Activated naive CD8-positive, alpha-beta T cell treated with anti-CD3 and anti-CD28 coated beads, Interleukin-2, amount 50 U/mL, for 24 hours (primary cell): ENCODE measurements at places on chromosomes 2 and 18.
A peak's percentile ranks its signal among the peaks of the same experiment; 100 is the strongest.

DNA sequence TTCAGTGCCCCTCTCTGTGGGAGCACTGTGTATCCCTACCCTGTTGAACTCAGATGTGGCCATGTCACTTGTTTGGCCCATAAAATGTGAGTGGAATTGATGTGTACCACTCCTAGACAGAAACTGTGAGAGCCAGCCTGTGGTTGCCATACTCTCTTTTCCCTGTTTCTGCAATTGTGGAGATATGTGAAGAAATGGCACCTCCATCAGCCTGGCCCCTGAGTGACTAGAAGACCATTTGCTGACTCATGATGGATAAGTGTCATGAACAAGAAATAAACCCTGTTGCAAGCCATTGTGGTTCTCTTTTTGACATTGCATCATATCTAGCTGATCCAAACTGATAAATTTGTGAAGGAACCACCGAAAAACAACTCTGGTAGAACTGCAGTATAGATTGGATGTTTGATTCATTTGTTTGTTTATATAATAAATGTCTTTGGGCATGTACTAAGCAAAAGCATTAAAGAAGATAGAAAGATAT is 214.5 kb upstream of the FBXO11 start:
- no peak for DNase-seq

DNA sequence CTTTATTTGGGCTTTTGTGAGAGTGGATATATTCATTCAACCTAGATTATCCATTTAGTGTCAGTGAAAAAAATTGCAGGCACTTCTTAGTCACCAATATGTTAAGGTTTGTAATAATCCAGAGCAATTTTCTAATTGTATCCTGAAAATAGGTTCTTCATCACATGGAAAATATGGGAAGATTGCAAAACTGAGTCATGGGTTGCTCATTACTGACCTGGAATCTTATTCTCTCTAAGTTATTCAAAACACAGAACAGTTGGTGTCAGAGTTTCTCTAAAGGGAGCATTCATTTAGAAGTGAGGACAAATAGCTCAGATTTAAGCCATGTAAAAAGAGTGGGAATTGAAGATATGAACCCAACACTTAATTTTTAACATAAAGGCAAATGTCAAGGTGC is 181.3 kb downstream of the IKZF2 start:
- DNase-seq = no peak

GRCh38 chr18:68233018-68233417 is 481.9 kb downstream of the TMX3 start:
- DNase-seq = no peak

- no peak for DNase-seq
Measured at GRCh38 chr2:135874777-135875365, 1.4 kb downstream of the MCM6 start.

DNA sequence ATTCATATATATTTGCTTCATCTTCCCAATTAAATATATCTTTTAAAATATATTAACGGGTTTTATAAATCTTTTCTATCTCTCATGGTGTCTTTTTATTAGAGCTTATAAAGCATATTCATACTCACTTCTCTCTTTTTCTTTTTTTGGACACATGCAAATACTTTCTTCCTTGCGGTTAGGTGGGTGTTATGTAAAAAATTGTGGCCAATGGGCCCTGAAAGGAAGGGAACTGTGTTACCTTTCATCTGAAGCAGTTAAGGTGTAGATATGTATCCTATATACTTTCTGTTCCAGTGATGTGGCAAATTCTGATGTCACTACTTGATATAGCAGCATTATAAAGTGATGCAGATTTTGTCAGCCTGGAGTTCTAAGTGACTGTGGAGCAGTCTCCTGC is 714.5 kb downstream of the PLCL1 start:
- no peak for DNase-seq

DNA sequence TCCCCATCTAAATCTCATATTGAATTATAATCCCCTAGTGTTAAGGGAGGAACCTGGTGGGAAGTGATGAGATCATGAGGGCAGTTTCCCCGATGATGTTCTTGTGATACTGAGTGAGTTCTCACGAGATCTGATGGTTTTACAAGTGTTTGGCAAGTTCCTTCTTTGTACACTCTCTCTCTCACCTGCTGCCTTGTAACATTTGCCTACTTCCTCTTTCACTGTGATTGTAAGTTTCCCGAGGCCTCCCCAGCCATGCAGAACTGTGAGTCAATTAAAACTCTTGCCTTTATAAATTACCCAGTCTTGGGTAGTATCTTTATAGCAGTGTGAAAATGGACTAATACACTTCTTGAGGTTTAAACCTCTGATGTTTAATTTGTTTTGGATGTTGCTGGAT is 177.5 kb downstream of the CD8B2 start:
- no peak for DNase-seq

GRCh38 chr18:25614168-25614567 is 262.2 kb upstream of the ZNF521 start:
- no peak for DNase-seq

GRCh38 chr2:240576036-240576435 is 7.8 kb downstream of the RNPEPL1 start:
- no peak for DNase-seq

GRCh38 chr2:233437439-233437955 is 83.2 kb downstream of the DGKD start:
- DNase-seq = no peak

GRCh38 chr2:104834431-104835153 is 19.3 kb upstream of the POU3F3 start:
- DNase-seq = no peak

DNA sequence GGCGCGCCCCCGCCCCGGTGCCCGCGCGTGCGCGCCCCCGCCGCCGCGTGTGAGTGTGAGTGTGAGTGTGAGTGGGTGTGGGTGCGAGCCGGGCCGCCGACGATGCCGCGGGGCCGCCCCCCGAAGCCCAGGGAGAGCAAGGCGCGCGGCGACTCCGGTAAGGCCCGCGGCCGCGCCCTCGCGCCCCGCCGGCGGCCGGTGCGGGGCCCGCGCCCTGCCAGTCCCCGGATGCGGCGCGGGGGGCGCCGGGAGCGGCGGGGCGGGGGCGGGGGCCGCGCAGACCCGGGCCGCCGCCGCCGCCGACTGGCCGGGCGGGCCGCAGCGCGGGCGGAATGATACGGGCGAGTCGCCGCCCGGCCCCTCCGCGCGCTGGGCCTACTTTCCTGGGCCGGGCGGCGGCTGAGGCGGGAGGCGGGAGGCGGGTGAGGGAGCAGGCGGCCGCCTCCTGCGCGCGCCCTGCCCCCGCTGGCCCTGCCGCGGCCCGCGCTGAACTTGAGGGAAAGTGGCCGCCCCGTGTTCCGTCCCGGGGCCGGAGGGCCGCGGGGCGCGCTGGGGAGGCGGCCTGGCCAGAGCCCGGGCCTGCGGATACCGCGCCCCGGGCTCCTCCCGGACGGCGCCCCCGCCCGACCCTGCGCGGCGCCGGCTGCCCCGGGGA is at the start of gene ZNF236:
TSS of gene ZNF236 (plus strand) at position 52 of the 655 bp plus-strand sequence. CDS start at position 103, 51 bp downstream.
- DNase-seq = peak; percentile 70

- no peak for DNase-seq
Measured at GRCh38 chr18:25533218-25533617, 181.3 kb upstream of the ZNF521 start.

- no peak for DNase-seq
Measured at GRCh38 chr2:207162316-207162715, 3.4 kb downstream of the KLF7 start.

DNA sequence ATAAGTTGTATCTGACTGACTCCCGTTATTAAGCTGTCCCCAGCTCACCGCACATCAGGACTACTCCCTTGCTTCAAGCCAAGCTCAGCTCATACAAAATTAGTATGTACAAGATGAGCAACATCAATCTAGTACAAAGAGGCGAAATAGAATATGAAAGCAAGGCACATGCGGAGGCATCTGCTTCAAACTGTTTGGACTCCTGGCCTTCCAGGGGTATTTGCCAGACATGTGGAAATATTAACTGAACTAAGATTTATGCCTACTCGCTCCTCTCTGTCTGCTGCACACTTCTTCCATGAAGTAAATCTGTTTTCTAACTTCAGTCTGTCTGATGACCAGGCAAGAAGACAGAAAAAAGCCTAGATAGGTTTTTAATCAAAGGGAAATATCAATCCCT is 499.8 kb downstream of the PID1 start:
- no peak for DNase-seq

- DNase-seq = no peak
Measured at GRCh38 chr2:226845386-226846116, 9.7 kb downstream of the RHBDD1 start.

GRCh38 chr18:28706397-28706796 is 529.5 kb upstream of the CDH2 start:
- no peak for DNase-seq

DNA sequence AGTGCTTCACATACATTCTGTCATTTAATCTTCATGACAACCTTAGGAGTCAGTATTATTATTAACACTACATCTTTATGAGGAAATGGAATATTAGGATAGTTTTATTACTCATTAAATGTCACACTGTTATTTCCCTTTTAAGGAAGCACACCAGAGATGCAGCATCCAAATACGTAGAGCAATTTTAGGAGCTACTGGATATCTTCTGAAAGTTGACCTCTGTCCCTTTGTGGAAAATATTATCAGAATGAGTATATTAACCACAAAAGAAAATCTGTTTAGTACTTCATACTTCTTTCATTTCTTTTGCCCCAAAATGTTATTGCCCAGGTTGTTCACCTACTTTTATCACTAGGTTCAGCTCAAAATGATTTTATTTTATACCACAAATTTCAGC is 72.9 kb upstream of the APCDD1 start:
- DNase-seq = no peak

- no peak for DNase-seq
Measured at GRCh38 chr2:216732334-216732733, 37.0 kb upstream of the IGFBP5 start.

GRCh38 chr2:186205254-186205911 is 280.7 kb upstream of the ZC3H15 start:
- no peak for DNase-seq

- DNase-seq = no peak
Measured at GRCh38 chr2:199875400-199875799, 24.4 kb upstream of the FTCDNL1 start.

DNA sequence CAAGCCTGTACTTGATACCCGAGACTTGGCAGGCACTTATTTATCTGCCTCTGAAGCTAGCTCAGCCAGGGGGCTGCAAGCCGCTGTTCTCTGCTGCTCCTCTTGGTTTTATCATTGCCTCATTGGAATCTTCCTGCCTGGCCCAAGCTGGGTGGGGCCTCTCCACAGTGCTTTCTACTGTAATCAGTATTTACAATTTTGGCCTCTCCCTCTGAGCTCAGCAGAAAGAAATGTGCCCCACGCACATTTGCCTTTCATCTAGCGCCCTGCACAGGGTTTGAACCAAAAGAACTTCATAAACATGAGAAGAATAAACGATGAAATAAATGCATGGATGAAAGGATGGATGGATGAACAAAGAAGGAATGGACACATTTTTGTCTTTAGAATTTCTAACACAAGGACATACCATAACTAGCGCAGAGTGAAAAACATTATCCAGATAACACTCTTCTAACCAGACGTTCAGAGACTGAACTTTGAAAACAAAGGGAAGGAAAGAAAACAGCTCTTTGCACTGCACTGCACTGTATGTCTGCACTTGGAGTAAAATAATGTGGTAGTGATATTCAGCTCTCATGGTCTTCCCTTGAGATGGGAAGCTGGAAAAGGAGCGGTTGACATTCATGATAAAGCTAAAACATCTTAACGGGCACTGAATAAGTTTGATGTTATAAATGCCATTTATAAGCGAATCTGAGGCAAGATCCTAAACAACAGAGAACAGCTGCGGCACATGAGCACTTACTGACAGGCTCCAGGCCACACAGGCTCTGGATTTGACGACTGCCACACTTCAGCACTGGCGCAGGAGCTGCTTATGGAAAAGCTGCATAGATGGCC is 86.8 kb upstream of the SP3 start:
- DNase-seq = no peak

DNA sequence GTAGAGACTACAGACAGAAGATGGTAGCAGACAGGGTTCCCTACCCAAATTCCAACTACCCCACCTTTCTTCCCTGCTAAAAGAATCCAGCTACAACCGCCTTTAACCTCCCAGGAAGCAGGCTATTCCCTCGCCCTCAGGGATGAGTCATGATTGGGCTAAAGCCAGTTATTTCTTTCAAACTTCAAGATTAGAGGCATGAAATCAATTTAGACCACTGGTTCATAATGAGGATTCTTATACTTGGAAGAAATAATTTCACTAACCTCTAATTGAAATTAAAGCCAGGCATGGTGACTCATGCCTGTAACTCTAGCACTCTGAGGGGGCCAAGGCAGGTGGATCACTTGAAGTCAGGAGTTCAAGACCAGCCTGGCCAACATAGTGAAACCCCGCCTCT is 20.0 kb downstream of the TRIP12 start:
- no peak for DNase-seq

DNA sequence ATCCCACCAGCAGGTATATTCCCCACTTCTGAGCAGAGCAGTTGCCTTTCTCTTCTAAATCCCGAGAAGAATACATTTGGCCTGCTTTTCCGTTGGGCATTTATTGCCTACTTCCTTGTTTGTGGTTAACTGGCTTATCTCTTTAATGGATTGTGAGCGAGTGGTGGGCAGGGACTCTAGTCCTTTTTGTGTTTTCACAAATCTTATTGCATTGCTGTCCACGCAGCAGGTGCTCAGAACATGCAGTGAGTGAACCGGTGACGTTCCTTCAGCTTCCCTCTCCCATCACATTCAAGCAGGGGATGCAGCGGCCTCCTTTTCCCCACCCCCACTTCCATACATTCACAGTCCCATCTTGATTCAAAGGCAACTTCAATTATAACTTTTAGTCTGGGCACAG is 28.9 kb upstream of the GAREM2 start:
- DNase-seq = no peak

GRCh38 chr2:49770919-49771318 is 616.6 kb upstream of the FSHR start:
- no peak for DNase-seq

- no peak for DNase-seq
Measured at GRCh38 chr2:173232956-173233744, 121.5 kb upstream of the CDCA7 start.

DNA sequence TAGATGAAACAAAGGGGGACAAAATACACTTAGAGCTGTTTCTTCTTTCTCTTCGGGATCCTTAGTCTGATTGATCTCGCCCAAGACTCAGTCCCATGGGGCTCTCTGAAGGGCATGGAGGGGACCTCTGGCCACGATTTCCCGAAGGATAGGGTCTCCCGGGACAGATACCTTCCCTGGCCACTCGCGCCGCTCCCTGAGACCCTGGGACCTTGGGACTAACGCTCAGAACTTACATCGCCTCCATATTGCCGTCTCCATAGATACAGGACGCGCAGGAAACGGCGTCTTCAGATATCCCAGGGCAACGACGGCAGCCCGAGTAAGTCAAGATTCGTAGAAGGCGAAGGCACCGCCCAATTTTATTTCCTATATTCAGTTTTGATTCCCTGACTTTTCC is at the start of gene CFAP65:
TSS of gene CFAP65 (minus strand) at position 265 of the 400 bp plus-strand sequence. CDS start 2,468 bp downstream, outside the sequence.
- peak; percentile 34 for DNase-seq

GRCh38 chr2:138087751-138088593 is 123.7 kb downstream of the HNMT start:
- no peak for DNase-seq

DNA sequence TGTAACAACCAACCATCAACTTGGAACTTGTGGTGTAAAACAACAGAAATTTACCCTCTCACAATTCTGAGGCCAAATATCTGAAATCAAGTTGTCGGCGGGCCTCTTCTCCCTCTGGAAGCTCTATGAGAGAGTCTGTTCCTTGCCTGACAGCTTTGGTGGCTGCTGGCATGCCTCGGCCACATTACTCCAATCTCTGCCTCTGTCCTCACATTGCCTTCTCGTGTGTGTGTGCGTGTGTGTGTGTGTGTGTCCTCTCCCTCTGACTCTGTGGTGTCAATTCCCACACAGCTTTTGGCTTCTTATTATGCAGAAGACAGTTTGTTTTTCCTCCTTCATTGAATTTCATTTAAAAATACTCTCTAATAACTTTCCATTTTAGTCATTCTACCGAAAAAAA is 50.4 kb downstream of the ZDBF2 start:
- DNase-seq = no peak
